ENCODE measurements at places on chromosomes 6 and 20.

DNA sequence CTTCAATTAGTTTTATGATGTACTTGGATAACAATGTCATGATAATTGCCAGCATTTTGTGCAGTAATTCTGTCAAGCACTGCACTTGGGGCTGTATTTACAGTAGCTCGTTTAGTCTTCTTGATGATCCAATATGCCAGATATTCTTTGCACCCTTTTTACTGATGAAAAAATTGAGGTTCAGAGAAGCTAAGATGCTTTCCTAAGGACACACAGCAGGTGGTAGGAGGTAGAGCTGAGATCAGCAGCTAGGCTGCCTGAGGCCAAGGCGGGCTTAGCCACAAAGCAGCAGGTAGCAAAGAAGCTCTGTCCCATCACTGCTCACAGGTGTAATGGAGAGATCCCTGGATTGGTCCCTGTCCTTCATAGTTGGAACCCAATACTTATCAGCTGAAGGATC is 33.3 kb downstream of the SUMO4 start:
- no peak for DNase-seq

DNA sequence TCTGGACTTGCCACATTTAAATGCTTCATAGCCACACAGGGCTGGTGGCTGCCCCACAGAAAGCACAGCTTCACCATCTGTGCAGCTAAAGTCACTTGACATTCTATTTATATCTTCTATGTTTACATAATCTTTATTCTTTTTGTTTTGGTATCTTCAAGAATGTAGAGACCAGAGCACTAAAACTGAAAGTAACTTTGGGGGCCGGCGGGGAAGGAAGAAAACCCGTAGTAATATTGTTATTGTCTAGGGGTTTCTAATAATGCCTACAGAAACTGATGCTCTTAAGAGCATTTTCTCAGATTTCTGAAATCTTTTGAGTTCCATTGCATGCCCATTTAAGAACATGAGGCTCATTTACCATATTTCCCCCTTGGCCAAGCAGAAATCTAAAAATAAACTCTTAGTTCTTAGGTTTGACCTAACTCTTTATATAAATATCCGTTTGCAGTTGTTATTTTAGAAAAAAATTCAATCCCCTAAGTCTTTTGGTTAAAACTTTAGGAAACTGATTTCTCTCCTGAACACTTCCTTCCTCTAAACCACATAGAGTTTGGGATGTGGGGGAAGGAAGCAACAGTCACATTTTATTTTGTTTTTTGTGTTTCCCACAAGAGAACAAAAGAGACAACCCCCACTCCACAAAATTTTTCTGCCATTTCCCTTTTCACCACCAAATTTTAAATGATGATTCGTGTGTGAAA is 207.6 kb downstream of the OGFRL1 start:
- DNase-seq, result no peak

- DNase-seq, result no peak
These were observed 3.3 kb downstream of the EFHC1 start for GRCh38 chr6:52423448-52423847.

GRCh38 chr6:166877906-166878305 is 78.4 kb downstream of the RNASET2 start:
- no peak for DNase-seq

DNA sequence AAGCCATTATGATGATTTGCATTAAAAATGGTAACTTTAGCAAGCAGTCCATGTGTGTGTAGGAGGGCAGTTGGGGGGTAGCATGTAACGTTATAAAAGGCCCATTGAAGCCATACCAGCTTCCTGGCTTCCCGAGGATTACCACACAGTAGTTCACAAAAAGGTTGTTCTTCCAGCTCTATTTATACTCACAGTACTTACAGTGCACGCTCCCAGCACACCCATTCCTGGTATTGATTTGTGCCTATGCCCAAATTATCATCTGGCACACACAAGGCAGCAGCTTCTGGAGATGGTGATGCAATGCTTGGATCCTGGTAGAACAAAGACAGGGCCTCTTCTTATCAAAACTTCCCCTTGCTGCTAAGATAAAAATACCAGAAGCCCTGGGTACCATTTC is 436.8 kb downstream of the HAO1 start:
- DNase-seq, result no peak

All from head of caudate nucleus (tissue), 42 donors.